SHP77 (cell line): ENCODE measurements at places on chromosomes 5 and 9.

DNA sequence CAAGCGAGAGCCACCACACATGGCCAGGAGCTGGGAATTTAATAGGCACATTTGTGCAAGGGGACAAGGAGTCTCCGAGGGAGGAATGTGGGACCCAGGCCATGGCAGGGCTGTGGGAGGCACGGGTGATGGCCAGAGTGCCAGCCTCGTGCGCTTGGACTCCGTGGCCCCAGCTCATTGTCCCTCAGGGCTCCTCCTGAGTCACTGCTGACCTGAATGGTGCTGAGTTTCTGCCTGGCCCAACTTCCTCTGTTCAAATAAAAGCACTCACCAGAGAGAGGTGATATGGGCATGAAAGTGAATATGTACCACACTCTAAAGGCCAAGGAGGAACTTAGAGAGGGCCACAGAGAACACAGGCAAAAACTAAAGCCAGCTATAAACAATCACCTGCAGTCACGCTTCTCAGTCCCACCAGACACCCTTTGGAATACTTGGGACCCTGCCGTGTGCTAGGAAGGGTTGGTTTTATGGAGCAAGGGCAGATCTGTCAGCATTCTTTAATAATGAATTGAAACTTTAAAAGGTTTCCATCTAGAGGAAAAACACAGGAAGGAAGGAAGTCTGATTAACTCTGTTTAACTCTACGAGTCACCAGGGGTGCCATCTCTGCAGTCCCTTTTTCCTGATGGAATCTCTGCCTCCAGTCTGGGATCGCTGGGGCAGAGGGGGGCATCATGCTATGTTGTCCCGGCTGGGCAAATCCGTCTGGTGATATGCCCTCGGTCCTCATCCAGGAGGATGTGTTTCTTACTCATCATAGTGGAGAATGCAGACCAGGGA lies 25.1 kb upstream of the UBE2QL1 start:
- no peak for DNase-seq

GRCh38 chr5:95730730-95731570 lies at the start of gene RHOBTB3:
TSS of gene RHOBTB3 (plus strand) at chr5:95731336. CDS start at chr5:95731683, 347 bp downstream.
- peak; percentile 84 for DNase-seq

- DNase-seq = no peak
Observed at GRCh38 chr5:10474521-10475075, 32.9 kb downstream of the ROPN1L start.

DNA sequence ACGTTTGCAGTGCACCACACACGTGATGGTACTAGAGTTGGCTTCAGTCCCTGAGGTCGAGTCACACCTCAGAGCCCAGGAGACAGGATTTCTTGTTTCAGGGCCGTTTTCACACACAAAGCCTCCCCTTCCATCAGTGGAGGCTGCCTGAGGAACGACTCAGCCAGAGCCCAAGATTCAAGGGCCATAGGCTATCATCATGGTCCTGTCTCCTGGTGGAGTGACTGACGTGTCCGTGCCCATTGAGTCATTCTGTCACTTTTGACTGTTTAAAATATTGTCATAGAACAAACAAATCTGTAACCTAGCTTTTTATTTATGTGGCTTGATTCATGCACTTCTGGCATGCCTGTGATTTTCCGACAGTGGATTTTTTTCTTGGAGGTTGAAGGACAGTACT lies 28.3 kb downstream of the CAMK2A start:
- DNase-seq = no peak

GRCh38 chr5:10275991-10276390 lies 25.9 kb downstream of the CCT5 start:
- DNase-seq = peak; percentile 39

DNA sequence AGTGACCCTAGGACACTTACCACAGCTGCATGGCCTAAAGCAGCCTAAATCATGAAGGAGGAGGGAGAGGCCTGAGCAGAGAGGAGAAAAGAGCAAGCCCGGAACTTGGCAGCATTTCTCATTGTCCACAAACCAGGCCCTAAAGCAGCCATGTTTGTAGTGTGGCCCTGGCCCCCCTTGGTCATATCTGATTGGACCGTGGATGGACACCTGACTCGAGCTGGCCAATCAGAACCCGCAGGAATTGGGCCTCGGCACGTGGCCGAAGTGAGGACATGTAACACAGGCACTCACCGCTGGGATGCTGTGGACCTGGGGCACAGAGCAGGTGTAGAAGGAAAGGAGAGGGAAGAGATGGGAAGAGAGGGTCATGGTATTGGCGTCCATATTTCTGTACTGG lies 56.9 kb downstream of the ASS1 start:
- DNase-seq = no peak

DNA sequence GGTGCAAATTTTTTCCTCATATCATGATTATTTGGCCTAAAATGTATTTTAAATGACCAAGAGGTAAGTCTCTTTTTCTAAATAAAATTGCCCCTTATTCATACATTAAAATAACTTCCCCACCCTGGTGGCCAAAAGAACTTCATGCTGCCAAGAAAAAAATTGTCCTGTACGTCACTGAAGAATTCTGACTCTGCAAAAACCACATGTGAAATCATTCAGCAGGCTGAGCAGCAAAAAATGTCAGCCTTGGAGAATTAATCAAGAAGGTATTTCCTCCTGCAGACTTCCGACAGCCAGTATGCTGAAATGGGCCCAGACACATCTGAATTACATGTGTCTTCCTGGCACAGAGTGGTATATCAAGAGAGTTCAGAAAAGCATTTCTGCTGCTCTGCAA lies 94.6 kb upstream of the HMHB1 start:
- DNase-seq = no peak

GRCh38 chr5:162128117-162128516 lies 60.5 kb downstream of the GABRG2 start:
- DNase-seq = no peak

DNA sequence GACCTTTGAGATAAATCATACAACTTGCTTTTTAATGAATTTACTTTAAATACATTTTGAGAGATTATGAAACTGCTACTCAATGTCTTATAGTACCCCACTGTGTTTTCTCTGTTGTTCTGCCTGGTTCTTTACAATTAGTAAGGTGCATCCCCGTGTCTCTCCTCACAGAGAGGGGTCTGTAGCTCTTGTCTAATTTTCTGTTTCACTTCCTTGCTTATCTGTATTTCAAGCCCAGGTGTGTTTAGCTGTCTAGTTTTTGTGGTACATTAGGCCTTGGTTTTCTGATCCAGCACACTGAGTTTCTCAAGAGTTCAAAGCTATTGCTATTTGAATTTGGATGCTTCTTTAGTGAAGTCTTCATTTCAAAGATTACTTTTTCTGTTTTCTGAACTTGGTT lies 105.1 kb downstream of the MAST4 start:
- DNase-seq = no peak
